Glutamatergic neuron (in vitro differentiated cells): ENCODE measurements at places on chromosomes 1 and 21. TPM values are rescaled to one million over a fixed set of nuclear protein-coding genes. Genes with fewer than 3 reads are reported as not detected.

GALE gene
- 32.6 TPM for total RNA-seq

C1orf87 gene
- total RNA-seq, result not detected

ALPL gene
- total RNA-seq, result 10.0 TPM

LEFTY2 gene
- 5.0 TPM for total RNA-seq

KPRP gene
- not detected for total RNA-seq

MCOLN3 gene
- total RNA-seq, result not detected
